Stimulated activated CD8-positive, alpha-beta memory T cell treated with anti-CD3 and anti-CD28 coated beads, Interleukin-4, amount 100 ng/mL, for 1 hour (primary cell): ENCODE measurements at places on chromosomes 2 and 18.

DNA sequence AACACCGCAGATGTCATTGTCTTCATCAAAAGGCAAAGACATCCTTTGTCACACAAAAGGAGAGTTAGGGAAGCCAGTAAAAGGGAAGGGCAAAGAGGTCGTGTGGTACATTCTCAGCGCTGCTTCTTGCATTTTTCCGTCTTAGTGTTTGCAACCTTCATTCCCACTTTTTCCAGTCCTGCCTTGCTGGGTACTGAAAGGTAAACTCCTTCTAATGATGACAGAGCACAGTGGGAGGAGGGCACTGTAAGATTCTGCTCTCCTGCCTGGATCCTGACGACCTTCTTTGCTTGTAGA lies 424.3 kb upstream of the MEX3C start:
- DNase-seq: no peak

- DNase-seq: no peak
Measured at GRCh38 chr2:100640431-100641124, 77.8 kb downstream of the PDCL3 start.

GRCh38 chr2:149606251-149606811 lies 18.8 kb upstream of the MMADHC start:
- no peak for DNase-seq

DNA sequence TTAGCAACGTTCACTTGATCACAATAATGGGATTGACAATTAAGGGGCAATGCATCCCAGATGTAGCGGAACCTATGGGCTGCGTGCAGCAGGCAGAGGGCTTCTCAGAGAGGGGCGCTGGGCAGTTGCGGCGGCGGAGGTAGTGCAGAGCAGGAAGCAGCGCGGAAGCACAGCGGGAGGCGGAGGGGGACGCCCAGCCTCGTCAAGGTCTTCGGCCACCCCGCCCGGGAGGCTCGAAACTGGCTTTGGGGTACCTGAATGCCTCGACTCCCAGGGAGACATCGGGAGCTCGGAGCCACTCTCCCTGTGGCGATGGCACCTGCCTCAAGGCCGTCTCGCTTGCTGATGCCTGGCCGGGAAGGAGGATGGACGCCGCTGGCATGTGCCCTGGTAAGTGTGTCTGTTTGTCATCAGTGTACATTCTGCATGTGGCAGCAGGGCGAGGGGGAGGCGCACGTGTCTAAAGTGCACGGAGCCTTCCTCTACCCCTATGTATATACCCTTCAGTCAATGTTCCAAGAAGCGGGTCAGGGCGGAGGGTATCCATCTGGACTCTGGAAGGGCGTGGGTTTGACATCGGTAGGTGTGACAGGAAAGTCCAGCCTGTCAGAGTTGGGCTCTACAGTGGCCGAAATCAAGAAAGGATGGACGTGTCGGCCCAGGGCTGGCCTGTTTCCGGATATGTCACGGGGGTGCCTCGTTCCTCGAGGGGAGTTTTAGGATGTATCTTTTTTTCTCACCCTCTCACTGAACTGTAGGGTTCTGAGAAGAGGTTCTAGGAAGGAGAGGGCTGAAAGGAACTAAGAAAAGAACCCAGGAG lies 7.5 kb upstream of the SP9 start:
- DNase-seq: no peak

DNA sequence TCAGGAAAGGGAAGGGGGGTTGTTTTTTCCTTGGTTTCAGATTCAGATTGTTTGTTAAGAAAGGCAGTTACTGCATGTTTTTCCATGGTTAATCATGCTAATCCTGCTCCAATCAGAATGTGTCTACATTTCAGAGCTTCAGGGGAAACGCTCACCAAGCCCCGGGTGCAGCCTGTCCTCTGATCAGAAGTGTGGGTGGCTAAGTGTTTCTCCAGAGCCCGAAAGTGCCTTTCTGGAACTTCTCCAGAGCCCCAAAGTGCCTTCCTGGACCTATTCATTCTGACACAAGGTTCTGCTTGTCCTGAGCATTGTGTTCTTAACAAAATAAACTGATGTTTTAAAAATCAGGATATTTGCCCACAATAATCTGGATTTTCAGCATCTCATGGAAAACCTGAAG lies 359.0 kb upstream of the ZNF521 start:
- DNase-seq: no peak

GRCh38 chr2:61471905-61472805 lies 1.3 kb upstream of the USP34 start:
- no peak for DNase-seq

- no peak for DNase-seq
Measured at GRCh38 chr2:222904557-222905258, 43.9 kb downstream of the ACSL3 start.

DNA sequence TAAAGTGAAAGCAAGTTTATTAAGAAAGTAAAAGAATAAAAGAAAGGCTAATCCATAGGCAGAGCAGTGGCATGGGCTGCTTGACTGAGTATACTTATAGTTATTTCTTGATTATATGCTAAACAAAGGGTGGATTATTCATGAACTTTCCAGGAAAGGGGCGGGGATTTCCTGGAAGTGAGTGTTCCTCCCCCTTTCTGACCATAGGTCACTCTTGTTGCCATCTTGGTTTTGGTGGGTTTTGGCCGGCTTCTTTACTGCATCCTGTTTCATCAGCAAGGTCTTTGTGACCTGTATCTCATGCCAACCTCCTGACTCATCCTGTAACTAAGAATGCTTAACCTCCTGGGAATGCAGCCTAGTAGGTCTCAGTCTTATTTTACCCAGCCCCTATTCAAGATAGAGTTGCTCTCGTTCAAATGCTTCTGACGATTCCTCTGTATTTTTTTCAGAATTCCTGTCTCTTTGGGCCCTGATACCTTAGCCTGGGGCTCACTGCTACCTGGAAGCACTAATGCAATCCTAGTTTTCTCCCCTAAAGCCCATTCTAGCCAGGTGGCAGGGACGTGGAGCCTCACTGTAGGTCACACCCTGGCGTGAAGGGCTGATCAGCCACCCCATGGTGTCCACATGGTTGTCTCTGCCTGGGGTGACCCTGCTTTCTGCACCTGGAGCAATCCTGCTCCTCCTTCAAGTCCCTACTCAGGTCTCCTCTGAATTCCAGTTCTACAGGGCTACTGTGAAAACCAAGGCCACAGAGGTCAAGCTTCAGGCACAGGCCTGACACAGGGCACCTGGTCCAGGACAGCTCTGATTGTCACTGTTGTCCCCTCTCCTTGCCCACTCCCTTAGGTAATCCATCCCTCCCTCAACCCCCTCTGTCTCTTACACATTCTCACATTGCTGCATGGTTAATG lies 6.0 kb upstream of the SLC35F6 start:
- no peak for DNase-seq

DNA sequence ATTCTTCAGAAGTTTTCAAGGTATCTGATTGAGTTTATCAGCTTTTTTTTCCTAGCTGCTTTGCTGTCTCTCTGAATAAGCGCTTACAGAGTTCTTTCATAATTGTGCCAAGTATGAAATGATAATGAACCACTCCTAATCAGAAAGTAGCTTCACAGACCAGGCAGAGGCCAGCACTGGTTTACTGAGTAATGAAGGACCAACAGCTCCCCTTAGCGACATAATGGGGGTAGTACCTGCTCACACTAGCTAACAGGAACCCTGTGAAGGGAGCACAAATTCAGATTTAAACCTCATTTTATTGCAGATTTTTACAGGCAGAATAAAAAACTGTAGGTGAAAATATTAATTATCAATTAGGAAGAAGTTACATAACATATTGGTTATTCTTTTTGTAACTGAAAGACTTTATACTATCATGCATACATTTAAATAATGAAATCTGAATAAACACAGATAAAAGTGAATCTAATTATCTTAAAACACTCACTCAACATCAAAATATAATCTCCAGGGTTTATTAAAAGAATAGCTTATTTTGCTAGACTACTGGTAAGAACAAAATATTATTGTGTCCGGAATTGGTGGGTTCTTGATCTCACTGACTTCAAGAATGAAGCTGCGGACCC lies 53.7 kb upstream of the LRRC30 start:
- no peak for DNase-seq

GRCh38 chr2:42053791-42054701 lies 6.2 kb downstream of the PKDCC start:
- no peak for DNase-seq

GRCh38 chr2:23499439-23499838 lies 114.5 kb downstream of the KLHL29 start:
- no peak for DNase-seq

DNA sequence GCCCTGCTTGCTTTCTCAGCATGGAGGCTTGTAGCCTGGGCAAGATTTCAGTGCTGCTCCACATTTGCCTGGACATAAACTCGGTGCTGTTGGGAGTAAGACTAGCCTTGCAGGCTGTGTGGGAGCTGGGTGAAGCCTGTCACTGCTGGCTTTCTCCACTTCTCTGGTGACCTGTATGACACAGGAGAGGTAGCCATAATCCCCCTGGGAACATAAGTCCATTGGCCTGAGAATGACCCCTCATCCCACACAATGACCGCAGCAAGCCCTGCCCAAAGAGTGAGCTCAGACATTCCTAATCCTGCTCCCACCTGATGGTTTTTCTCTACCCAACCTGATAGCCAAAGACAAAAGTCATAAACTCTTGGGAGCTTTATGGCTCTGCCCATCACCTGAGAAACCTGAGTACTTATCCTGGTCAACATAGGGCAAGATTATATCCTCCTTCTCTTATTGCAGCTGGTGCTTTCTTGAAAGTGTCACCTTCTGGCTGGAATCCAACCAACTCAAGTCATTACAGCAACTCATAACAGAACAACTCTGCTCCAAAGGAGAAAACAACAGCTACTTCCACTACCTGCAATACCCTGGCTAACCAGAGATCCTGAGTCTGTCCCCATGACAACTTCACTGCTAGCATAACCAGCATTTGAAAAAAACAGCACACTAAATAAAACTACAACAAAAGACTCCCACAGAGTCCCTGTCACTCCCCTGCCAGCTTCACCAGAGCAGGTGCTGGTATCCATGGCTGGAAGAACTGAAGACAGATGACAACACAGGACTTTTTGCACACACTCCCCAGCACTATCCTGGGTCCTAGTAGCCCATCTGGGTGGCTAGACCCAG lies 834.4 kb upstream of the DDX18 start:
- no peak for DNase-seq

- no peak for DNase-seq
Measured at GRCh38 chr18:48674758-48675351, 136.0 kb downstream of the CTIF start.
